ENCODE measurements at places on chromosomes 6 and 20.

- no peak overlapping the region for H3K27ac ChIP-seq
- no peaks in the 10 kb centered on the region for H3K36me3 ChIP-seq
- DNase-seq: no peak
- no peaks in the 10 kb centered on the region for H3K4me1 ChIP-seq
Measured at GRCh38 chr6:46273911-46274310, 103.1 kb upstream of the ENPP5 start.

- H3K4me1 ChIP-seq: peaks cover 7% of the 10 kb centered on the region
- no peaks in the 10 kb centered on the region for H3K36me3 ChIP-seq
- no peak overlapping the region for H3K4me3 ChIP-seq
- H3K27ac ChIP-seq: no peak overlapping the region
- DNase-seq: no peak
Measured at GRCh38 chr6:15039136-15039535, 206.7 kb upstream of the JARID2 start.

GRCh38 chr6:146913842-146914488 is 290.3 kb upstream of the STXBP5 start:
- DNase-seq: peak; percentile 93
- H3K27ac ChIP-seq: peak overlapping the region; percentile 89
- no peaks in the 10 kb centered on the region for H3K27me3 ChIP-seq

GRCh38 chr6:34150766-34151165 is 4.9 kb upstream of the GRM4 start:
- no peaks in the 10 kb centered on the region for H3K36me3 ChIP-seq
- no peaks in the 10 kb centered on the region for H3K4me1 ChIP-seq
- peaks cover 81% of the 10 kb centered on the region for H3K27me3 ChIP-seq
- peak; percentile 62 for DNase-seq
- no peak overlapping the region for H3K4me3 ChIP-seq

GRCh38 chr6:35737413-35738211 is 780 bp downstream of the ARMC12 start:
- peaks cover 3% of the 10 kb centered on the region for H3K4me1 ChIP-seq
- no peaks in the 10 kb centered on the region for H3K36me3 ChIP-seq
- DNase-seq: peak; percentile 46

- H3K4me3 ChIP-seq: peak overlapping the region; percentile 39
- DNase-seq: peak; percentile 20
- H3K4me1 ChIP-seq: peaks cover 15% of the 10 kb centered on the region
- H3K27me3 ChIP-seq: no peaks in the 10 kb centered on the region
- H3K27ac ChIP-seq: no peak overlapping the region
- H3K36me3 ChIP-seq: no peaks in the 10 kb centered on the region
Measured at GRCh38 chr6:3527651-3527977, 70.8 kb upstream of the SLC22A23 start.

DNA sequence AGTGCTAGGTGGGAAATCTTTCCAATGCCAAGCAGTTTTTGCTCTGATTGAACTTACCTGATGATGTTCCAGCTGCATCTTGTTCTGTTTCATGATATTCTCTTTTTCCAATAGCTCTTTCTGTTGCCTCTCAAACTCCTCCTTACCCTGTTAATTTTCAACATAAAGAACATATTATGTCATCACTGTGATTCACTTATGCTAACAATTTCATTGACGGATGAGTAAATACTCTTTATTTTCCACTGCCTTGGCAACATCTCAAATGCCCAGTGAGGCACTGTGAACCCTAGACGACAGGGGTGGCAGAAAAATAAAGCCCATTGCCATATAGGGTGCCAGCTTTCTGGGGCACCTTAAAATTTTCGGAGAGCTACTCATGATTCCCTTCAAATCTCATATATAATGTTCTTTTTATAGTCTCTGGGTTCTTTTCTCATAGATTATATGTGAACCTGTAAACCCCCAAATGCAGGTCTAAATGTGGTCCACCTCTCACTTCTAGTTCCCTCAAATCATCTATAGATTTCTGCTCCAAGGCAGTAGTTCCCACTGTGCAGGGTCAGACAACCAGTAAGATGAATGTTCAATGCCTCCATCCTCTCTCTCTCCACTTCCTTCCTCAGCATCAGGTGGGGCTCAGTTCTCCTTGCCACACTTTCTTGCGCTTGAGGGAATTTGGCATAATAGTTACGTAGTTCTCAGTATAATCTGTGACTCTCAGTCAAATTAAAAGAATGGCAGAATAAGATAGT is 44.1 kb downstream of the NEDD9 start:
- no peak for DNase-seq
- H3K36me3 ChIP-seq: peaks cover 91% of the 10 kb centered on the region
- H3K27me3 ChIP-seq: no peaks in the 10 kb centered on the region
- H3K4me3 ChIP-seq: no peak overlapping the region

DNA sequence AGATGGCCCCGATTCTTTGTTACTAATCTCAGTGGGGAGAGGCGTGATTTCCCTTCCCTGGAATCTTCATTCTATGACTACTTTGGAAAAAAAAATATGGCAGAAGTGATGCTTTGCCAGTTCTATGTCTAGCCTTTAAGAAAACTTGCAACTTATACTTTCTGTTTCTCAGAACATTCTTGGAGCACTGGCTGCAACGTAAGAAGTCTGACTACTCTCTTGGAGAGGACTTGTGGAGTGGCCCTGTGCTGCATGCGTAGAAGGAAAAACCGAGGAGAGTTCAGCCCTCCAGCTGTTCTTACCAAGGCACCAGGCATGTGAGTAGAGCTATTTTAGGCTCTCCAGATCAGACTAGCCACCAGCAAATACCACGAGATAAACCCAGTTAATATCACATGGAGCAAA is 77.6 kb upstream of the STXBP5 start:
- H3K4me3 ChIP-seq: no peak overlapping the region
- H3K27me3 ChIP-seq: no peaks in the 10 kb centered on the region
- no peak overlapping the region for H3K27ac ChIP-seq
- H3K4me1 ChIP-seq: peaks cover 7% of the 10 kb centered on the region

DNA sequence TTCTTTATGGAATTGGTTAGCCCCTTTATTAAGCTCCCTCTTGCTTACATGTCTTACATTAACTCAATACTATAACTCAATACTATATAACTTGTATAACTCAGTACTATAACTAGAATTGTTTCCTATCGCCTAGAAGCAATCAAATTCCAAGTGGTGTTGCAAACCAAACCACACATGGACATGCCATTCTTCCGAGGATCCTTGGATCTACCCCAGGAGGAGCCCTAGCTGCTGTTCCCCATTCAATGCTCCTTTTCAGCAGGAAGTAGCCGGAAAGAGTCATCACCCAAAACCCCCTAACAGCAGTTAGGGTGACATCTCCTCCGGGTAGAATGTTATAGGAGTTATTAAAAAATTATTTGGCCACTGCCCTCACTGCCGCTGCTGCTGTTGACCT is 40.5 kb downstream of the PLN start:
- H3K4me3 ChIP-seq: no peak overlapping the region
- no peak for DNase-seq
- no peaks in the 10 kb centered on the region for H3K4me1 ChIP-seq
- H3K27me3 ChIP-seq: no peaks in the 10 kb centered on the region

DNA sequence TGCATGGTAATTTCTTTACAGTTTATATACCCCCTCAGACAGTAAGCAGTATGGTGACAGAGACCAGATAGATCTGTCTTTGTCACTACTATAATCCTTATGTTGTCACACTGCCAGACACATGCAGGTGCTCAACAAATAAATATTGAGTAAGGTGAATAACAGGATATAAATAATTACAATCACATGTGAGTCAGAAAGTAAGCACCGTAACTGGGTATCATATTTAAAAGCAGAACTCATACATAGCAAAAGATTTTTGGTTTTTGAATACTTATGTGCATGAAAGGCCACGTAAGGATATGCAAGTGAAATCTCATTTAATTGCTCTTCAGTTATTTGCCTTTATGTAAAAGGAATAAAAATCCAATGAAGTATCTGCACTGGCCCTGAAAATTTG is 17.4 kb downstream of the CNBD2 start:
- no peaks in the 10 kb centered on the region for H3K4me1 ChIP-seq
- H3K36me3 ChIP-seq: no peaks in the 10 kb centered on the region
- no peak overlapping the region for H3K27ac ChIP-seq
- H3K4me3 ChIP-seq: no peak overlapping the region

GRCh38 chr6:28517964-28518363 is 2.4 kb upstream of the GPX6 start:
- peaks cover 7% of the 10 kb centered on the region for H3K27me3 ChIP-seq
- no peaks in the 10 kb centered on the region for H3K36me3 ChIP-seq
- no peak for DNase-seq
- H3K27ac ChIP-seq: no peak overlapping the region
- H3K4me3 ChIP-seq: no peak overlapping the region
- H3K4me1 ChIP-seq: peaks cover 8% of the 10 kb centered on the region

- H3K36me3 ChIP-seq: no peaks in the 10 kb centered on the region
- H3K27ac ChIP-seq: no peak overlapping the region
- H3K4me3 ChIP-seq: no peak overlapping the region
- no peaks in the 10 kb centered on the region for H3K4me1 ChIP-seq
- H3K27me3 ChIP-seq: no peaks in the 10 kb centered on the region
Measured at GRCh38 chr6:31179896-31180295, 9.4 kb upstream of the POU5F1 start.

DNA sequence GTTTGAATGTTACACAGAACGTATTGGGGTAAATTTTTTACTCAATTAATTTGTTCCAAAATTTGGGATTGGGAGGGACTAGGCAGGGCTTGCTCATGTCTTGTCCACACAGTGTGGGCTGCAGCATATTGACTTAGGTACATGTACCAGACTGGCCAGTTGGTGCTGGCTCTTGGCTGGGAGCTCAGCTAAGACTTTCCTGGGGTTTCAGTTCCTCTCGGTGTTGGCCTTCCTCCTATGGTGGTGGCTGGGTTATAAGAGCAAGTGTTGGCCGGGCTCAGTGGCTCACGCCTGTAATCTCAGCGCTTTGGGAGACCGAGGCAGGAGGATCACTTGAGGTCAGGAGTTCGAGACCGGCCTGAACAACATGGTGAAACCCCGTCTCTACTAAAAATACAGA is 4.9 kb downstream of the CENPQ start:
- no peaks in the 10 kb centered on the region for H3K27me3 ChIP-seq
- peaks cover 21% of the 10 kb centered on the region for H3K36me3 ChIP-seq
- DNase-seq: no peak
- no peak overlapping the region for H3K4me3 ChIP-seq
- H3K27ac ChIP-seq: no peak overlapping the region

- H3K27me3 ChIP-seq: peaks cover 18% of the 10 kb centered on the region
- peak; percentile 26 for DNase-seq
- H3K4me1 ChIP-seq: no peaks in the 10 kb centered on the region
- H3K27ac ChIP-seq: no peak overlapping the region
- no peak overlapping the region for H3K4me3 ChIP-seq
- no peaks in the 10 kb centered on the region for H3K36me3 ChIP-seq
Measured at GRCh38 chr6:4280707-4281106, 145.3 kb upstream of the ECI2 start.

DNA sequence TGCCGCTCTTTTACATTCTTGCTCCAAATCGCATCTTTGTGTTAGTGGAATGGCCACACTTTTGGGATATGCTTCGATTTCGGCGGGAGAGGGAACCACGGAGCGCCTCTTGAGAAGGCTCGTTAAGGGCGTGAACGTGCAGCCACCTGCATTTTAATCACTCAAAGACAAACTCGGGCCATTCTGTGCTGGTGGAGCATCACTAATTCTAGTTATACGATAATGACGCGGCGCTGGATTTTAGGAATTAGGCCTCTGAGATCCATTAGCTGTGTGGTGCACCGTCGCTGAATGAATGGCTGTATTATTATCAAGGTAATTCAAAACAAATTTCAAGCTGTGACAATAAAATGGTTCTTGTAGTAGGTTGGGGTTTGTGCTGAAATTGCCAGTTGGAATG is 305.6 kb downstream of the CDH4 start:
- no peak overlapping the region for H3K27ac ChIP-seq
- H3K4me3 ChIP-seq: no peak overlapping the region
- H3K4me1 ChIP-seq: peaks cover 3% of the 10 kb centered on the region
- no peak for DNase-seq

GRCh38 chr20:1212607-1213396 is 9.5 kb downstream of the C20orf202 start:
- DNase-seq: peak; percentile 92
- H3K27me3 ChIP-seq: peaks cover 58% of the 10 kb centered on the region
- H3K4me1 ChIP-seq: peaks cover 3% of the 10 kb centered on the region
- no peak overlapping the region for H3K4me3 ChIP-seq

- H3K27ac ChIP-seq: no peak overlapping the region
- DNase-seq: no peak
- H3K36me3 ChIP-seq: no peaks in the 10 kb centered on the region
- no peaks in the 10 kb centered on the region for H3K4me1 ChIP-seq
Measured at GRCh38 chr20:64098471-64099013, 8.8 kb downstream of the NPBWR2 start.

- no peak for DNase-seq
- H3K4me1 ChIP-seq: no peaks in the 10 kb centered on the region
- peak overlapping the region; percentile 65 for H3K27ac ChIP-seq
- H3K4me3 ChIP-seq: no peak overlapping the region
- no peaks in the 10 kb centered on the region for H3K27me3 ChIP-seq
Measured at GRCh38 chr20:12965212-12965869, 43.4 kb upstream of the SPTLC3 start.

DNA sequence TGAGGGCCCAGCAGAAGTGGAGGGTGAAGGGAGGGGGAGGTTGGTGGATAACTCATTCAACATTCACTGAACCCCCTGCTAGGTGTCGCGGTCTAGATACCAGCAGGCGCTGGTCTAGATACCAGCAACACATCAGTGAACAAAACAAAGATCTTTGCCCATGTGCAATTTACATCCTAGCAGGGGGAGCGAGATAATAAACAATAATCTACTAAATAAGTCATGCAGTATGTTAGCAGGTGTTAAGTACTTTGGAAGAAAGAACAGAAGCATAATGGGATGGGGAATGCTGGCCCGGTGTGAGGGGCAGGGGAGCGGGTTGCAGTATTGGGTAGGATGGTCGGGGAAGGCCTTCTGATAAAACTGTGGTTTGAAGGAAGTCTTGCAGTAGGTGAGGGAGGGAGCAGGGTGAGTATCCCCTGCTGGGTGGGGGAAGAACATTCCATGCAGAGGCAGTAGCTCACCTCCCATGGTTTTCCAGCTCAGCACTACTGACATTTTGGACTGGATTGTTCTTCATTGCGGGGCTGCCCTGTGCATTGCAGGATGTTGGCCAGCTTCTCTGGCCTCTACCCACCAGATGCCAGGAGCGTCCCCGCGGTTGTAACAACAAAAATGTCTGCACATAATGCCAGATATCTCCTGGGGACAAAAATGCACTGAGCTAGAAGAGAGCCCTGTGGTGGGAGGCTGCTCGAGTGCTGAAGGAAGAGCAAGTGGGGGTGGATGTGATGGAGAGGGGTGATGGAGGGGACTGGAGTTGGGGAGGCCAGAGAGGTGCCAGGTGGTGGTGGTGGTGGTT is 117.3 kb downstream of the TOX2 start:
- peaks cover 19% of the 10 kb centered on the region for H3K4me1 ChIP-seq
- no peak overlapping the region for H3K27ac ChIP-seq
- DNase-seq: peak; percentile 87
- H3K4me3 ChIP-seq: peak overlapping the region; percentile 46
- no peaks in the 10 kb centered on the region for H3K27me3 ChIP-seq
- H3K36me3 ChIP-seq: no peaks in the 10 kb centered on the region
